ENCODE measurements at places on chromosomes 2 and 18.

DNA sequence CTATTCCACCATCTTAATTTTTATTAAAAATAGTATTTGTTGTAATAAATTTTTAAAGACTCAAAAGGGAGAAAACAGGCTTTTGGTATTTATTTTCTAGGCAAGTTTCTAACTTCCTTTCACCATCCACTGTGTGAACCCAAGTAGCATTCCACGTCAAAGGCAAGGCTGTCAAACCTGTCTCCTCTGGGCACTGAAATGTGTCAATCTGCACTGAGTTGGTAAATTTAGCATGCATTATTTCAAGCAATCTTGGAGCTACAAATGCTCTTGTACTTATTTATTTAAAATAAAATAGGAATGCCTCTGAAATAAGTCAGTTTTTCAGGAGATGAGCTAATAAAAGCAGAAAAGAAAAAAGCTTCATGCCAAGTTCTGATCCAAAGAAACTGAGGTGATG is 130.9 kb upstream of the CNTNAP5 start:
- no peak for DNase-seq

DNA sequence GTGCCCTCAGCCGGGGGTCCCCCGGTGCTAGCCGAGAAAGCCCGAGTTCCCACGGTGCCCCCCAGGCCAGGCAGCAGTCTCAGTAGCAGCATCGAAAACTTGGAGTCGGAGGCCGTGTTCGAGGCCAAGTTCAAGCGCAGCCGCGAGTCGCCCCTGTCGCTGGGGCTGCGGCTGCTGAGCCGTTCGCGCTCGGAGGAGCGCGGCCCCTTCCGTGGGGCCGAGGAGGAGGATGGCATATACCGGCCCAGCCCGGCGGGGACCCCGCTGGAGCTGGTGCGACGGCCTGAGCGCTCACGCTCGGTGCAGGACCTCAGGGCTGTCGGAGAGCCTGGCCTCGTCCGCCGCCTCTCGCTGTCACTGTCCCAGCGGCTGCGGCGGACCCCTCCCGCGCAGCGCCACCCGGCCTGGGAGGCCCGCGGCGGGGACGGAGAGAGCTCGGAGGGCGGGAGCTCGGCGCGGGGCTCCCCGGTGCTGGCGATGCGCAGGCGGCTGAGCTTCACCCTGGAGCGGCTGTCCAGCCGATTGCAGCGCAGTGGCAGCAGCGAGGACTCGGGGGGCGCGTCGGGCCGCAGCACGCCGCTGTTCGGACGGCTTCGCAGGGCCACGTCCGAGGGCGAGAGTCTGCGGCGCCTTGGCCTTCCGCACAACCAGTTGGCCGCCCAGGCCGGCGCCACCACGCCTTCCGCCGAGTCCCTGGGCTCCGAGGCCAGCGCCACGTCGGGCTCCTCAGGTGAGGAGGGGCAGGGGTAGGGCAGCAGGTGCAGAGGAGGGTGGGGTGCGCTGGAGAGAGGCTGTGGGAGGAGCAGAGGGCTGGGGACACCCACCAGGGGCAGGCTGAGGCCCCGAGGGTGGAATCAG is 14.1 kb upstream of the GMPPA start:
- no peak for DNase-seq

DNA sequence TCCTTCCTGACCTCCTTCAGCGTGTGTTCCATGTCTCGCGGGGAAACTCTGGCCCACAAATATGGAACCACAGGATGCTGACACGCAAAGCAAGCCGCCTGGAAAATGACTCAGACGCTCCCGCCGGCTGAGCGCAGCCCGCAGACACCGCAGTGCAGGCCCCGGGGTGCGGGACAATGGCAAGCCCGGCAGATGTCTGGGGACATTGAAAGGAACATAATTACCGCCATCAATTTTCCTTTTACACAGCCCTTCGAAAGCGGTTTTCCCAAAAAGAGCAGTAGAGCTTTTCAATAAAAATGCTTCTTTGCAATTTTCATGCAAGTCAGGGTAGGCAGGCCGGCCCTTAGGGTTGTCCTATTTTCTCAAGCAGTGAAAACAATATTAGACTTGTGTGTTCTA is 159.2 kb upstream of the SH3BP4 start:
- DNase-seq: no peak

GRCh38 chr18:50465211-50466153 is 90.6 kb downstream of the SKA1 start:
- no peak for DNase-seq

DNA sequence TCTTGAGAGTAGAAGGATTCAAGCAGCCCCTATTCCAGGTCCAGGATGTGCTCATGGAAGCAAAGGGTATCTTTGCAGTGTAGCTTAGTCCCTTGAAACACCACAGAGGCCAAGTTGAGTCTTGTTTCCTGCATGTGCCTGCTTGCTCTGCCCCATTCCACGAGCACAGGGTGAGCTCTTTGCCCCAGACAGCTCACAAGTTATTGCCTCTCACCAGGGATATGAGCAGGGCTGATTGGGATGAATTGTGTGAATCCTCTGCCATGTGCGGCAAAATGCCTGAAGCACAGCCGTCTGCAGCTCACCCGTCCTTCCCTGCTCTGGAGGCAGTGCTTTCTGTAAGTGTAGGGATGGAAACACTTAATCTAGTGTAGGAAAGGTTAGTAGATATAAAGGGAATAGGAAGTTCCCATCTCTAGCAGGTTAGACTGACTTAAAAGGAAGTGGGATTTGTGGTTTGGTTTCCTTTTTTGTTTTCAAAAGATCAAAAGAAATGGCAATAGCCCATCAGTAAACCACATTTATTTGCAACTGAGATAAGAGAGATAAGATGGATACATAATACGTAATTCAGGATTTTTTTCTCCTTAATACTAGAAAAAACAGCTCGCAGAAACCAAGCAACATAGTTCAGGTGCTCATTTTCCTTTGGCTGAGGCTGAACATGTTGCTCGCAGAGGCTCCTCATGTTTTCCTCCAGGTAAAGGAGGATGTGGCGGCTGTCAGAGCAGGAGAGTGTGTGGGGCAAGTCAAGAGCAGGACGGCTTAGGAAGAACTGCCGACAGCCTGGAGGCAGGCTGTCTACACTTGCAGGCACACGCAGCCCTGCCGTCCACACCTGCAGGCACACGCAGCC is 41.4 kb downstream of the TMEM182 start:
- DNase-seq: peak; percentile 60

DNA sequence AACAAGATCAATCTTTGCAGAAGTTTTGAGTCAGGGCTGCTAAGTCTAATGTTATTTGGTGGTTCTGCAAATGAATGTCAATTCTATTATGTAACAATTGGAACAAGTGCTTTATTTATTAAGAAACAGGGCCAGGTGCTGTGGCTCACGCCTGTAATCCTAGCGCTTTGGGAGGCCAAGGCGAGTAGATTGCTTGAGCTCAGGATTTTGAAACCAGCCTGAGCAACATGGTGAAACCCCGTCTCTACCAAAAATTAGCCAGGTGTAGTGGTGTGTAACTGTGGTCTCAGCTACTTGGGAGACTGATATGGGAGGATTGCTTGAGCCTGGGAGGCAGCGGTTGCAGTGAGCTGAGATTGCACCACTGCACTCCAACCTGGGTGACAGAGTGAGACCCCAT is 13.2 kb upstream of the RNF103 start:
- DNase-seq: no peak

GRCh38 chr2:3645745-3646389 is 12.1 kb upstream of the ALLC start:
- DNase-seq: no peak

- DNase-seq: peak; percentile 70
Observed at GRCh38 chr18:23479829-23480505, 23.3 kb upstream of the RMC1 start.

GRCh38 chr2:172445851-172446250 is 18.5 kb downstream of the ITGA6 start:
- DNase-seq: no peak

GRCh38 chr2:42035241-42035640 is 12.6 kb upstream of the PKDCC start:
- no peak for DNase-seq

- DNase-seq: no peak
Observed at GRCh38 chr2:235219048-235219447, 267.2 kb downstream of the SH3BP4 start.

GRCh38 chr18:54964741-54965140 is 5.5 kb upstream of the CCDC68 start:
- DNase-seq: no peak

DNA sequence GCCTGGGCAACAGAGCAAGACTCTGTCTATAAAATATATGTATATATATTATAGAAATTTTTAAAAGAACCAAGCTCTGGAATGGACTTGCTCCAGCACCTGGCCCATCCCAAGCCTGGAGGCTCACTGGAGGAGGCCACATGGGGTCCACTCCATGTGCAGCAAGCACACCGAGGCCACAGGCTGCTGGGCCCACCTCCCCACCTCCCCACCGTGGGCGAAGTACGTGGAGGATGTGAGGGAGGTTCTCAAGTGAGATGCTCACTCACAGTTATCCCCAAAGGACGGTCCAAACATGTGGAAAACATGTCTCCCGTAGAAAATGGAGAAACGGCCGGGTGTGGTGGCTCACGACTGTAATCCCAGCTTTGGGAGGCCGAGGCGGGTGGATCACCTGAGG is 13.9 kb upstream of the RAB17 start:
- no peak for DNase-seq

DNA sequence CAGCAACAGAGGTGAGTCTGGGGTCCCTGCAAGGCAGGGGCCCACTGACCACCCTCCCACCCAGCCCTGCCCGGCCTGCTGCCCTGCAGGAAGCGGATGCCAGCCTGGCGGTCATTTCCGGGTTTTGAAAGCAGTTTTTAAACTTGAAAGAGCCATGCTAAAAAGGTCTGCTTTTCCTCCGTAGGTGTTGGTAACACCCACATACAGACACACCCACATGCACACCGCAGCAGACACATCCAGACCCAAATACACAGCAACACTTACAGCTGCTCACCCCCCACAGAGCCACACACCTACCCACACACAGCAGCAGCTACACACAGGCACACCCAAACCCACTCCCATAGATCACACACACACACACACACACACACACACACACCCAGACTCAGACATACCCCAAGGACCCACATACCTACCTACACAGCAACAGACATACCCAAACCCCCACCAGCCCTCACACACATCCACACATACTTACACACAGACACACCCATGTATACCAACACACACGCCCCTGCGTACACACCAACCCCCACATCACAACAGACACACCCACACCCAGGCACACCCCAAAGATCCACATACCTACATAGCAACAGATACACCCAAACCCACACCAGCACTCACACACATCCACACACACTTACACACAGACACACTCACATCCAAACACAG is 7.6 kb downstream of the ZFP36L2 start:
- peak; percentile 88 for DNase-seq

DNA sequence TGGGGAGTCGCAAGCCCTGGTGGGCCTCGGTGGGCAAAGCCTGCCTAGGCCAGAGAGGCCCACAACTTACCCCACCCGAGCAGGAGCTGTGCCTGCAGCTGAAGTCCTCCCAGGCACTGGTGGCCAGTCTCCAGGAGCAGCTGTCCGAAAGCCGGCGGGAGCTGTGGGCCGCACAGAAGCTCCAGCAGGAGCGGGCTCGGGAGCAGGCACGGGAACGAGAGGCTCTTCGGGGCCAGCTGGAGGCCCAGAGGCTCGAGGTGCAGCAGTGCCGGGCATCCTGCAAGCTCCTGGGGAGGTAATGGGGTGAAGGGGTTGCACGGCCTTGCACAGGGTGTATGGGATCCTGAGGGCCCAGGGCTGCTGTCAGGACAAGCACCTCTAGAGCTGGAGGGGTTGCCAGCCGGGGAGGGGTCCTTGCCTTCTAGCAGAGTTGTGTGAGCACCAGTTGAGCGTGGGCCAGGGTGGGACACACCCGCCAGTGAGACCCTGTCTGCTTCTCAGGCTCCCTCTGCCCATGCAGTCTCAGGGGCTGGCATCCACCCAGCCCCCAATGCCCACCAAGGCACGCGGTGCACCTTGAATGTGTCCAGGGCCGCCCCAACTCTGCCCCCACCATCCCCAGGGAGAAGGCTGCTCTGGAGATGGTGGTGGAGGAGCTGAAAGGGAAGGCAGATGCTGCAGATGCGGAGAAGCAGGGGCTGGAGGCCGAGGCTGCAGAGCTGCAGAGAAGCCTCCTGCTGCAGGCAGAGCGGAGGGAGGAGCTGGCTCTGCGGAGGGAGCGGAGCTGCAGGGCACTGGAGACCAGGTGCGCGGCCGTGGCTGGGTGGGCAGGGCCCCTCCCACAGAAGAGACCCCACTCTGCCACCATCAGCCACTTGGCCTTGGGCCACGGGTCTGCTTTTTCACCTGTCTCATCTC is 27.2 kb downstream of the CROCC2 start:
- no peak for DNase-seq

DNA sequence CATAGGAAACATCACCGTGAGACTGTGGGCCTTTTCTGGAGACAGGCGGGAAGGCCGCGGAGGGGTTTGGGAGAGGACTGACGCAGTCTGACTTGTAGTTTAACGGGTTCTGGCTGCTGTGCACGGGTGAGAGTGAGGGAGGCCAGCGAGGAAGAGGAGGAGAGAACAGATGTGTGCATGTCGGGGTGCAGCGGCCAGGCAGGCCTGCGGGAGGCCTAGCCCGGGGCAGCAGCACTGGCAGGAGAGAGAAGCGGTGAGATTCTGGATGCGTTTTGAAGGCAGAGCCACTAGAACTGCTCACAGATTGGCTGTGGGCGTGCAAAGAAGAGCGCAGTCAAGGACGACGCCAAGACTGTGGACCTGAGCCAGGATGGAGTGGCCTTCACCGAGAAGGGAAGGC is 53.9 kb downstream of the PTGR3 start:
- DNase-seq: no peak

GRCh38 chr2:217568289-217568971 is 434.4 kb downstream of the TNS1 start:
- DNase-seq: no peak

- no peak for DNase-seq
Observed at GRCh38 chr2:107411267-107411666, 415.4 kb upstream of the RGPD4 start.

DNA sequence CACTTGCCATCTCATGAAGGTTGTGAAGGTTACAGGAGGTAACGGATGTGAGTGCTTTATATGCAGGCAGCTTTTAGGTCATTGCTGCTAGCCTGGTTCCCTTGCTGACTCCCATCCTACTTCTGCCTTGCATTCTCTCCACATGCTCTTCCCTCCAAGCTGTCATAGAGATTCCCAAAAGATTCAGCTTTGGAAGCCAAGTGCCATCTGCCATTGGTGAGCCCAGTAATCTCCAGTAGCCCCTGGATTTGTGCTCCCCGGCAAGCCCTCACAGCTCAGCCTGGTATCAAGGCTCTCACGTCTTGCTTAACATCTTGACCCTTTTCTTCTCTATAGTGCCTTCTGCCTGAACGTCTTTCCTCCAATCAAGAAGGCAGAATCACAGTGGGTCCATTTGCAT is 61.6 kb downstream of the MYT1L start:
- no peak for DNase-seq

DNA sequence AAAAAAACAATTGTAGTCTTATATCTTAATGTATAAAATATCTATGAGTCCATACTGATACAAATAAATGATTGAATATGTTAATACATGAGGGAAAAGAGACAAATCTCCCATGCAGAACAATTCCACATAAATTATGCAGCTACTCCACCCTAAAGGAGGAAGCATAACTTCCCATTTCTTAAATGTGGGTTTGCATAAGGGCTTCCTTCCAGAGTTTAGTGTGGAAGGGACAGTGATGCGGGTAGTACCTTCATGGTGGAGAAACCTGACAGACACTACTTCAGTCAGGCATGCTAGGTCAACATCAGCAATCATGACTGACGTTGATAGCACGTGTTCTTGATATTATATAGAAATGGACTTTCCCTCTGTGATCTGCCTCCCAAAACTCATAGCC is 146.9 kb upstream of the STON1 start:
- DNase-seq: peak; percentile 20

- DNase-seq: no peak
Observed at GRCh38 chr2:18154812-18155211, 276.3 kb downstream of the KCNS3 start.

Measured in hematopoietic multipotent progenitor cell treated with erythropoietin and hydrocortisone succinate and interleukin-3 and kit ligand, for 4 days (in vitro differentiated cells).